Spinal cord (tissue), 10 donors: ENCODE measurements at places on chromosomes 13 and 19. TPM values are rescaled to one million over a fixed set of nuclear protein-coding genes. Genes with fewer than 3 reads are reported as not detected.

The ZNF177 gene
- polyA plus RNA-seq: 14.7 TPM

The RAD23A gene
- polyA plus RNA-seq: 109 TPM

The IGFLR1 gene
- polyA plus RNA-seq: 10.9 TPM

The TTYH1 gene
- polyA plus RNA-seq: 1,011 TPM

The USHBP1 gene
- polyA plus RNA-seq: 3.0 TPM

The AMER2 gene
- 40.1 TPM for polyA plus RNA-seq

The CEACAM6 gene
- polyA plus RNA-seq: 0.10 TPM

The ZNF331 gene
- 37.3 TPM for polyA plus RNA-seq

The KANK2 gene
- polyA plus RNA-seq: 65.9 TPM

The CGB2 gene
- not detected for polyA plus RNA-seq

The FUT1 gene
- polyA plus RNA-seq: 3.5 TPM
